GM12892 (cell line): ENCODE measurements at places on chromosomes 6 and 20.

- DNase-seq: no peak
These were observed at the start of gene ADGB for GRCh38 chr6:146598772-146599405. Gene ADGB (plus strand): TSS chr6:146598972. CDS start chr6:146599041, 69 bp downstream.

DNA sequence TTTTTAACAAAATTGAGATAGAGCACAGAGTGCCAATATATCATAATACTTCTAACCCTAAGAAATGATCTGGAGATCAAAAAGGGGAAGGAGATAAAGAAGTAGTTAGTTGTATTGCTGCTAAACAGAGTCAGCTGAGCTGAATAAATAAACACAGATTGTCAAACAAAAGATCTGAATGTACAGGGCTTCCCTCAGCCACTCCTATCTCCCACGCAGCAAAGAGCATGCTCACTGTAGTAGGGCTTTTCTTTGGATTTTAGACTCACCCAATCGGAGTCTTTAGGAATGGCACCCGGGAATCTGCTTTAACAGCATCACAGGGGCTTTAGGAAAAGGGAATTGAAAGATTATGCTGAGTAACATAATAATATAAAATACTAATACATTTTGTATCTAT is 222.2 kb upstream of the STXBP5 start:
- DNase-seq: no peak

GRCh38 chr6:7138046-7138531 is 30.3 kb downstream of the RREB1 start:
- DNase-seq: no peak

- DNase-seq: no peak
These were observed 95.5 kb downstream of the THBS2 start for GRCh38 chr6:169158174-169158573.

DNA sequence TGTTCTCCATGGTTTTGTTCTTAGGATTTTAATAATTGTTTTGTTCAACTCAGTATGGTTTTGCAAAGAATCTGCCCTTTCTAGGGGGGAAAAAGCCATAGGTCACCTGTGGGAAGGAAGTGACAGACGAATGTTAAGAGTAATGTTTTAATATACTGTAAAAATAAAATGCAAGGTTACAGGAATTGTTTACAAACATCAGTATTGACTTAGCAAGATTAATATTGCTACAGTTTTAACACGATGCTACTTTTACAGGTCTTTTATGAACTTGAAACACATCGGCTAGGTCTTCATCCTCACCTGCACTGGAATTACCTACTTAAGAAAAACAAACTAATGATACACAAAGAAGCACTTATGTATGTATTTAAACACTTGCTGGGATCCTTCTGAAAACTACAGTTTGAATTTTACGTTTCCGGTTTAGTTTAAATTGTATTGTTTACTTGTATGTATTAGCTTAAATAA is 1.7 kb upstream of the NKX2-4 start:
- DNase-seq: no peak
